ENCODE measurements at places on chromosomes 2 and 18.

DNA sequence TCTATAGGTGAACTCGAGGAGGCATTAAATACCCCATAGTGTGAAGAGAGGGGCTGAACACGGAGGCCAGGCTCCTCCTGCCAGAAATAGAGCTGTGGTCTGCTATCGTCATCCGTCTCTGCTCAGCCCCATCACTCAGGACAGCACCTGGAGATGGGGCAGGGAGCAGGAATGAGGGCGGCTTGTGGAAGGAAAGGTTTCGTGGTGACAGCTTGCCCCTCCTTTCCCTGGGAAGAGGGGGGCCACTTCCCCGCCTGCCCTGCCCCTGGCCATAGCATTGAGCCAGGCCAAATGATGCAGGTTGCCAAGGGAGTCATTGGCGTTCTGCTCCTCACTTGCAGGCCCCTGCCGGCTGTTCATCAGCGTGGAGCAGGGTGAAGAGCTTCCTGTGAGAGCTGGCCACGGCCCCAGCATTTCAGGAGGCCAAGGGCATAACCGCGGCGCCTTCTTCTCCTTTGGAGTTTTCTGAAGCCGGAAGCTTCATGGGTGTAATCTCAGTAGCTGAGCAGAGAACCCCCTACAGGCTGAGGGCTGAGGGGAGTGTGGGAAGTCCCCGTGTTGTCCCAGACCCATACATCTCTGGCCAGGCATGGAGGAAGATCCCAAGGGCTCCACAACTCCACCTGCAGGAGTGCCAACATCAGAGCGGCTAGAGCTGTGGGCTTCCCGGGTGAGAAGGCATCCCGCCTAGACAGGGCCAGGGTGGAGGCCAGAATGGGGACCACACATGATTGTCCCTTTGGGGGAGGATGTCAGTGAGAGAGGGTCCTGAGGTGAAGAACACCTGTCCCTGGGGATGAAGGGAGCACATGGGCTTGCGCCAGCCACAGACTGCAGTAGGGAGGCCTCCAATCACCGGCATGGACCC is 112.5 kb upstream of the GLI2 start:
- no peak for DNase-seq

DNA sequence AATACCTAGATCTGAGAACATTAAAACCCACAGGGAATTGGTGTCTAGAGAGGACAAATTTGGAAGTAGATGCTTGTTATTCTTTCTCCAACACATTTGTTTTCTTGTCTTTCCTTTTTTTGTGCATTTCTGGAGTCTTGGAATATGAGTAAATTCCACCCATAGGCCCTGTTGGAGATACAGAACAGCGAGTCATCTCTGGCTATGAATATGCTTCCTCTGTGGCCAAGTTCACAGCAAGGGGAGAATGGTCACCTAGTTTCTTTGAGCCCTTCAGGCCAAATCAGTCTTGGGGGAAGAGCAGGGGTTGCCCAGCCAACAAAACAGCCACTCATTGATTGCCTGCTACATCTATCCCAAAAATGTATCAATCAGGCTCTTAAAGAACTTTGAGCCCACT is 31.3 kb downstream of the SP140L start:
- DNase-seq: peak; percentile 10

- DNase-seq: no peak
Observed at GRCh38 chr2:240109386-240109785, 26.7 kb downstream of the COPS9 start.

DNA sequence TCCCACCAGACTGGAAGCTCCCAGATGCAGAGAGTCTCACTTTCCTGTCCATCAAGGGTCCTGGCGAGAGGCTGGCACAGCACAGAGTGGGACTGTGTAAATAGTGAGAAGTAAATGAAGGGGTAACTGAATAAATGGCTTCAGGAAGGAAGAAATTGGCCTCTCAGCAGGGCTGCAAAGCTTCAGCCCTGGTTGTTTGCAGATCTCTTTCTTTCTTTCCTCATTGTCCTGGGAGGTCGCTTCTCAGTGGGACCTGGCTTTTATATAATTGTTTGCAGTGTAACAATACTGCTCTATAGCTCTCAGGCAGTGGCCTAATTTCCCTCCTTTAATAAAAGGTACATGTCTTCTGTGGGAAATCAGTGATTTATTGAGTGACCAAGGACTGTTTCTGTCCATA is 74.9 kb upstream of the GPR45 start:
- DNase-seq: no peak

DNA sequence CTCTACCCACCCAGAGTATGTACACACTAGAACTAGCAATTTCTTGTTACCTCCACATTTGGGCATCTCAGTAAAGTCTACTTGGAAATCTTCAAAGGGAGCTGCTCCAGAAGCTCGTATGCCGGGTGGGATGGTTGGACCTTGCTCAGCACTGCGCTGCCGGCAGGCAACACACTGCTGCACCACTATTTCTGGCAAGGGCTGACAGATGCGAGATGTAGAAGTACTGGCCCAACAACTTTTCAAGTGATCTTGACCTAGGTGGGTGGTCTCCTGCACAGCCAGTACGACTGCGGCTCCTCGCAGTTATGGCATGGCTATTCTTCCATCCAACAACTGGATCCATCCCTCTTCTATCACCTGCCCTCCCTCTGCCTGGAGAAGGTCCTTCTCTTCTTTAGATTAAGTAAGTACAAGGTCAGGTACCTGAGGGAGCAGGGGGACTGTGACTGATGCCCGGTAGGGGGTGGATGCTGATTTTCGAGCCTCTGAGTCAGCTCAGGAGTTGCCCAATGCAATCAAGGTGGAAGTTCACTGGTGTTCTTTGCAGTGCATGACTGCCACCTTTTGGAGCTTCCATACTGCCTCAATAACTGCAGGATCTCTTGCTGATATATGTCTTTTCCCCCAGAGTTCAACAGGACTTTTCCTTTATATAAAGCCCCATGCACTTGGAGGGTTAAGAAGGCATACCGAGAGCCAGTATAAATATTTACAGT is 100.4 kb upstream of the SLC1A4 start:
- DNase-seq: peak; percentile 24

GRCh38 chr18:48428475-48429177 is 19.4 kb upstream of the ZBTB7C start:
- no peak for DNase-seq

- DNase-seq: no peak
Observed at GRCh38 chr2:48016225-48017019, 110.1 kb upstream of the FBXO11 start.

DNA sequence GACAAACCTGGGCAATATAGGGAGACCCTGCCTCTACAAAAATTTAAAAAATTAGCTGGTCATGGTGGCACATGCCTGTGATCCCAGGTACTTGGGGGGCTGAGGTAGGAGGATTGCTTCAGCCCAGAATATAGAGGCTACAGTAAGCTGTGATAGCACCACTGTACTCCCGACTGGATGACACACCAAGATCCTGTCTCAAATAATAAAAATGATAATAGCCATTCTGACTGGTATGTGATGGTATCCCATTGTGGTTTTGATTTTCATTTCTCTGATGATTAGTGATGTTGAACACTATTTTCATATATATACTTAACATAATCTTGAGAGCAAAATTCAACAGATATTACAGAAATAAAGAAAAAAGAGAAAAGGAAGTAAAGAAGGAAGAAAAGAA is 1491.0 kb upstream of the PIK3C3 start:
- no peak for DNase-seq

DNA sequence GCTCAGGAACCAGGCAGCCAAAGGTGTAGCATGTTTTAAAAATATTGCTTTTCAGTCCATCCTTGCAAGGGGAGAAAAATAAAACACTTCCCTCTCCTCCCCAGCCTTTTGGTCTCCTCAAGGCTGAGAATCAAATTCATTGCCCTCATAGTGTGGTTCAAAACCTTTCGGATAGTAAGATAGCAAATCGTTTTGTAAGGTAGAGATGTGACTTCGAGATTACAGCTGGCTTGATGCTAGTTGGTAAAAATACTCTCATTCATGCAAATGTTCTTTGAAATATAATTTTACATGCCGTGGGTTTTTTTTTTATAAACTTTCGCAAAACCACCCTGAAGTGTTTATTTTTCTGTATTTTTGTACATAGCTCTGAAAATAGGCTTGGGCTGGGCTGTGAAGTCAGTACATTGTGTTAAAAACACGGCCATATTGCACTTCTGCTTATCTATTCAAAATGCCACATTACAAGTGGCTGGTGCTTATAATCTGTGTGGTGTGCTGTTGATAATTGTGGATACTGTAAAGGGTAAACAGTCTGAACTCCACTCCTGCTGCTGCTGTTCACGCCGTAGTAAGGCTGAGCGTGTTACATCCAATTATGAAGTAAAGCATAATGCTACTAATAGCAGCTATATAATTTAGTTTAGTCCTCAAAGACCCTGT is 172.0 kb upstream of the SIX3 start:
- no peak for DNase-seq

DNA sequence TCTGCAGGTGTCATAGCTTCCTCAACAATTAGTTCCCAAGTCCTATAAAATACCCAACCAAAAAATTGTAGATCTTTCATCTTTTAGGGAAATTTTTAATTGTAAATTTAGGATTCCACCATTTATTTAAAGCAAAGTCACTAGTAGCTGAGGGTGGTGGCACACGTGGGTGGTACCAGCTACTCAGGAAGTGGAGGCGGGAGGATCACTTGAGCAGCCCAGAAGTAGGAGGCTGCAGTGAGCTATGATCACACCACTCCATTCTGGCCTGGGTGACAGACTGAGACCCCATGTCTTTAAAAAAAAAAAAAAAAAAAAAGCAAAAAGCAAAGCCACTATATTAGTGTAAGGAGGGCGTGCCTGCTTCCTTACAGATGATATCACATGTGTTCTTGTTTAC is 60.3 kb upstream of the GREB1L start:
- no peak for DNase-seq

DNA sequence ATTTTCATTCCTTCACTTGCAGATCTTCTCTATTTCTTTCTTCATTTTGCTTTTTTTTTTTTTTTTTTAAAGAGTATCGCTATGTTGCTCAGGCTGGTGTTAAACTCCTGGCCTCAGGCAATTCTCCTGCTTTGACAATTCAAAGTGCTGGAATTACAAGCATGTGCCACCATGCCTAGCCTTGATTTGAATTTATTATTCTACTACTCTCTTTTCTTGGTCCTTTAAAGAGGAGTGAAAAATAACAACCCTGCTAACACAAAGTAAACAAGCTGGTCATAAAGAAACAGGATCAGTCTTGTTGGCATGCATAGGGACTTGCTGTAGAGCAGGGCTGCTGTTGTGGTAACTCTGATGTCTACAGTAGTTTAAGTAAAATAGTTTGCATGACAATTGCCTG is 1615.3 kb upstream of the ZEB2 start:
- DNase-seq: no peak

- peak; percentile 15 for DNase-seq
Observed at GRCh38 chr2:12718711-12719399, 2.1 kb downstream of the TRIB2 start.

- DNase-seq: no peak
Observed at GRCh38 chr2:32701806-32702205, 74.0 kb downstream of the TTC27 start.

DNA sequence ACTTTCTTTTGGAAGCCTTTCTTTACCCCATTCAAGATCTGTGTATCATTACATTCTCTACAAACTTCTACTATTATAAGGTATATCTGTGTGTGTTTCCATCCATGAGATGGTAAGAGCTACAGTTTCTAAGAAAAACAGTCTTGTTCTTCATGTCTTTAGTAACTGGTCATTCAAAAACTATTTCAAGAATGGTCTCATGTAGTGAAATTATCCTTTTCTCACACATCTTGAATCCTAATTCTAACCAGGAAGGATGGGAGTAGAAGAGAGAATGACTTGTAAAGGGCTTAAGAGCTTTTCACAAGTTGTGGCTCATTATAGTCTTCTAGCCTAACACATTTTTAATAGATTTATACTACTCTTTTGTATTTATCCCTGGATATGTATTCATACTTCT is 47.3 kb downstream of the ROCK1 start:
- DNase-seq: peak; percentile 8

DNA sequence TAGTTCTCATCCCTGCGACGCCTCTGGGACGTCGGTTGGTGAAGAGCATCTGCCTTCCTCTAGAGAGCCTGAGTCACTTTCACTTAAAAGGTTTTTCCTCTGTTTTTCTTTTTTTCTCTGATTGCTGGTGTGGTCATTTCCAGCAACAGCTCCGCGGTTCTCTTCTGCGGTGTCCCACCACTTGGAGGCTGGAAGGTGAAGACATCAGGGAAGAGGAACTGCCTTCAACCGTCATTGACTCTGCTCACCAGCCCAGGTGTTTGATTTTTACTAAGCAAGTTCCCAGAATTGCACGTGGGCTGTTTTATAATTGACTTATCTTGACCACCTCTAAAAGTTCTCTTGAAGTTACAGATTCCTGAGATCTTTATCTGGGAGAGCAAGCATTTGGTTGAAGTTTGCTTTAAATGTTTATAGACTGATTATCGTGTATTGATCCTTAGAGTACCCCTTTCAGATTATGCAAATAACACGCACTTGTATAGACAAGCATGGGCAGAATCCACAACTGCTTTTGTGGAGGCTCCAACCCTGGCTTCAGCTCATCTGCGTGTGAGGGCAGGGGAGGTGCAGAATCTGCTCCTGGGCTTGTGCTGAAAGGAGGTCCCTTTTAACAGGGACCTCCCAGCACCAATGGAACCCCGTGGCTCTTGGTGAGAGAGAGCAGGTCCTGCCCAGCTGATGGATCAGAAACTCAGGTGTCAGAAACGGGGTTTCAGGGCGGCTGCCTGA is 3.5 kb downstream of the CTDP1 start:
- no peak for DNase-seq

- peak; percentile 72 for DNase-seq
Observed at GRCh38 chr2:19949071-19949470, 40.8 kb downstream of the WDR35 start.

DNA sequence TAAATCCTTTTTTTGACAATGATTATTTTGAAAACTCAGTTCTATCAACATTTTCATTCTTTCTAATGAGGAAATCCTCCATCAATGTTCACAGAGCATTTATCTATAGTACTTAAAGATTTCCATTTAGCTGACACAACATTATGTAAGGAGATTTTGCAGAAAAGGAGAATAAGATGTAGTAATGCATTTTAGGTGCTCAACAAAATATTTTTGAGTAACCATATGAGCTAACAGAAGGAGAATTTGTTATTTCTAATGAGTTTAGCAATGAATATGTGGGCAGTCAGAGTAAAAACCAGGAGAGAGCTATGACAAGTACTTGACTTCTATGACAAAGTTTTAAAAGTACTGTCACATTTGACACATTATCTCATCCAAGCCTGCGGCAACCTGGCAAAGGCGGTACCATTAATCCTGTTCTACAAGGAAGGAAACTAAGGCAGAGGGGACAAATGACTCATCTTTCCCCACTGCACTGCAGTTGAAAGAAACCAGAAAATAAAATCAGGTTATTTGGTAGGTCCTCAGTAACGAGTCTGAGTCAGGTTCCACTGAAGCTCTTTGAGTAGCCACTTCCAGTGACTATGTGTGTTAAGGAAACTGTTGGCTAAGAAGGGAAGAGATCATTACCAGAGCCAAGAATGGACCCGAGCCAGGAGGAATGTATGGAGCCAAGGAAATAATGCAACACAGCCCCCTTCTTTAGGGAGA is 134.1 kb upstream of the ITGB6 start:
- no peak for DNase-seq

GRCh38 chr2:119134775-119135174 is 23.8 kb downstream of the C1QL2 start:
- DNase-seq: no peak

- no peak for DNase-seq
Observed at GRCh38 chr2:241794250-241794823, 14.7 kb upstream of the NEU4 start.

- DNase-seq: no peak
Observed at GRCh38 chr2:36733215-36733614, 36.7 kb downstream of the VIT start.

- DNase-seq: peak; percentile 62
Observed at GRCh38 chr18:710418-711300, 1.8 kb downstream of the ENOSF1 start.

GRCh38 chr2:172860336-172860707 is 124.7 kb downstream of the RAPGEF4 start:
- DNase-seq: no peak
